ENCODE measurements at places on chromosomes 13 and 19.

DNA sequence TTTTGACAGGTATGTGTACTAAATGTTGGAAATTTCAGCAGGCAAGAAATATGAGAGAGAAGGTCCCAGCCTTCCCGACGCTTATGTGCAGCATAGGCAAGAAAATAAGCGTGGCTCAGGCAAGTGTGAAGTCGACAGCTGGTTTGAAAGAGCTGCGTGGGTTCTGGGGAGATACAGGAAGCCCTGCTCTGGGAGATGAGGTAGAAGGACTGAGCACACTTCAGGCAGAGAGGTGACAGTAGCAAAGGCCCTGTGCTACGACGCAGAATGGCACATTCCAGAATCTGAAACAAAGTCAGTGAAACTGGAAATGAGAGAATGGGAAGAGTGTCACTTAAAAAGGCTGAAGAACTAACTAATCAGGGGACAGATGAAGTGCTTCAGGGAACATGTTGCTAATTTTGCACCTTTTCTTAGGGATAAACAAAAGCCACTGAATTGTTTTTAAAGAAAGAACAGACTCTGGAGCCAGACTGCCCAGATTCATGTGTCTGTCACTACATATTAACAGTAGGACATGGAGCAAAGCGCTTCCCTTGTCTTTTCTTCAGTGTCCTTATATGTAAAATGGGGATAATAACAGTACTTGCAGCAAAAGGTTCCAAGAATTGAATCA is 160.1 kb downstream of the SPRY2 start:
- DNase-seq, result no peak

DNA sequence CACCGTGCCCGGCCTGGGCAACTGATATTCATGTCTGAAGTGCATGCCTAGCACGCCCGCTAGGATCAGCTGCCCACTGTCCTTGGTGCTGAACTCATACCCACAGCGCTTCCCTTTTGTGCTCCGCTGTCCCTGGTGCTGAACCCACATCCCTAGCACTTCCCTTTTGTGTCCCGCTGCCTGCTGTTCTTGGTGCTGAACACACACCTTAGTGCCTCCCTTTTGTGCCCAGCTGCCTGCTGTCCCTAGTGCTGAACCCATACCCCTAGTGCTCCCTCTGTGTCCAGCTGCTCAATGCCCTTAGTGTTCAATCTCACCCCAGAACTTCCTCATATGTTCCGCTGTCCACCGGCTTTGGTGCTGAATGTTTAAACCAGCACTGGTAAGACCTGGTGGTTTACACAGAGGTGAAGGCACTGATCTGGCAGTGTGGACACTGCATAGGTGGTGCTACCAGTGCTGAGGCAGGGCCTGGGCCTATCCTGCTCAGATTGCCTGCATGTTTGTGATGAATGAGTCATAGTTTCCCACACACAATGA is 26.3 kb upstream of the SIGLEC11 start:
- DNase-seq, result peak; percentile 97

- DNase-seq, result no peak
Measured at GRCh38 chr19:13146763-13147563, 3.2 kb downstream of the STX10 start.

DNA sequence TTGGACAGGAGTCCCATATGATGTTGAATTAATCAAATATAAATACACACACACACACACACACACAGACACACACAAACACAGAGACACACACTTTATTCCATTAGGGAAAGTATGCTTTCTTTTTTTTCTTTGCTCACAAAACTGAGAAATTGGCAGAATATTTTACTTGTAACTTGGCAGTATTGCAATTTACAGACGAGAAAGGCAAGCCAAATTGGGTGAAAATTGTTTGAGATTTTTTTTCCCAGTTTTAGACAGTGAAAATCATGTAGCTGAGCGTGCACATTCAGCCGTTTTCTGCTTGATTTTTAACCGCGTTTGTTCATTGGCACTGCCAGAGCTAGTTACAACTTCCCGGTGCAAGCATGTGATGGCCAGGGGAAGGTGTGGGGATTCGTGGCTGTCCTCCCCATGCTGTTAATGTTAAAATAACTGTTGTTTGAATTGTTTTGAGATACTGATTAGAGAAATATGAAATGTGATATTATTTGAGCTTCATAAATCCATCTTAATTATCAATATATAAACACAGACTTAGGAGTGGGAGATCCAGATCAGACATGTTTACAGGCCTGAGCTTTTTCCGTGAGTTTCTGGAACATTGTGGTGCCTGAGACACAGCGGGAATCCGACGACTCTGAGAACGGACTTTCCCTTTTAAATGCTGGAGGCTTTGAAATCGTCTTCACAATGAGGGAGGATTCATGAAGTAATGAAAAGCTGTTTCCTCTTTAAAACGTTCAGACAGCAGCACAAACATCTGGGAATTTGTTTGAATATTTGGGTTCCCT is 125.5 kb downstream of the KCNRG start:
- no peak for DNase-seq

DNA sequence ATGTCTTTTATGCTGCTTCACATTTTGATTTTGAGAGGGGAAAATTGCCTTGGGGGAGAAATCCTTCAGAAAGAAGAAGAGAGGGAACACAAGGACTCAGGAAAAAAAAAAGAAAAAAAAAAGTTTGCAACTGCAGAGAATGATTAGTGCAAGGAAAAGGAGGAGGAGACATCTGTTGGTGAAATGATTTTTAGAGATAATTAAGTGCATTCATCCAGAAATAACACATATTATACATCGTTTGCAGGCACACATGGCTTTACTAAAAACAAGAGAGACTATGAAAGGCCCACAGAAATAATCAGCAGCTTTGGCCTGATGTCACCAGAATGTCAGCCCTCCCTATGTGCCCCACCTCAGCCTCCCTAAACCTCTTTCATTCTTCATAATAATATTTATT is 1058.2 kb downstream of the PCDH9 start:
- peak; percentile 74 for DNase-seq

GRCh38 chr13:62320129-62321108 is 904.8 kb upstream of the PCDH20 start:
- peak; percentile 87 for DNase-seq

- no peak for DNase-seq
Measured at GRCh38 chr19:18480006-18480691, 41.7 kb downstream of the ELL start.

- DNase-seq, result peak; percentile 17
Measured at GRCh38 chr13:42078128-42078808, 29.8 kb downstream of the DGKH start.

DNA sequence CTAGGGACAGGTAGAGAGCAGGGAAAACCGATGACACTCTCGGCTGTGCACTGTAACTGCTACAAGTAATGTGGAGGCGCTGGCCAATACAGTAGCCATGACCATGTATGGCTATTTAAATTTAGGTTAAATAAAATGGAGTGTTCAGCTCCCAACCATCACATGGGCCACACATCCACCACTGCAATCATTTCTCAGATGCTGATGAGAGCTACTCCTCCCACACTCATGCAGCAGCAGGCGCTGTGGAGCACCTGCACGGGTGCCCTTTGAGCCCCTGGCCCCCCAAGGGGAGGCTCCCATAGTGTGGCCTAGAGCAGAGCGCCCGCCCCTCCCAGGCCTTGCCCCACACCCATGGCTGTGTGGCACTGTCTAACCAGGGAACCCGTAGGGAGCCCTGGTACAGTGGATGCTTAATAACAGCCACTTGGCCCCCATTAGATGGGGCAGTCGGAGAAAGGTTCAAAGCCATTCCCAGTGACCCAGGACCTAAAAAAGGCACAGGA is 6.0 kb downstream of the ACP4 start:
- DNase-seq, result no peak
